ENCODE measurements at places on chromosomes 1 and 21. TPM values are rescaled to one million over a fixed set of nuclear protein-coding genes. Genes with fewer than 3 reads are reported as not detected.

DNA sequence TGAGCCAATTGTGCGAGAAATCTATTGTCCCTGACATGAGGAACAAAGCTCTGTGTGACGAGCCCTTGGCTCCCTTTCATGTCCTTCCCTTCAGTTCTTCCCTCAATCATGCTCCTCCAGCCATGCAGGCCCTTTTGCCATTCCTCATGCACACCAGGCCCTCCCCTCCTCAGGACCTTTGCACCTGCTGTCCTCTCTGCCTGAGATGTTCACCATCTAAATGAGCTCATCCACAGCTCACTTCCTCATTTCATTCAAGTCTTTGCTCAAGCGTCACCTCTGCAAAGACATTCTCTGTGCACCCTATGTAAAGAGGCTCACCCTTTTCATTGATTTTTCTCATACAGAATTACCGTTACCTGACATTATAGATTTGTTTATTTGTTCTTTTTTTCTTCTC is 43.7 kb downstream of the C8B start:
- DNase-seq, result no peak

GRCh38 chr1:170668209-170669106 is 4.5 kb downstream of the PRRX1 start:
- no peak for DNase-seq

DNA sequence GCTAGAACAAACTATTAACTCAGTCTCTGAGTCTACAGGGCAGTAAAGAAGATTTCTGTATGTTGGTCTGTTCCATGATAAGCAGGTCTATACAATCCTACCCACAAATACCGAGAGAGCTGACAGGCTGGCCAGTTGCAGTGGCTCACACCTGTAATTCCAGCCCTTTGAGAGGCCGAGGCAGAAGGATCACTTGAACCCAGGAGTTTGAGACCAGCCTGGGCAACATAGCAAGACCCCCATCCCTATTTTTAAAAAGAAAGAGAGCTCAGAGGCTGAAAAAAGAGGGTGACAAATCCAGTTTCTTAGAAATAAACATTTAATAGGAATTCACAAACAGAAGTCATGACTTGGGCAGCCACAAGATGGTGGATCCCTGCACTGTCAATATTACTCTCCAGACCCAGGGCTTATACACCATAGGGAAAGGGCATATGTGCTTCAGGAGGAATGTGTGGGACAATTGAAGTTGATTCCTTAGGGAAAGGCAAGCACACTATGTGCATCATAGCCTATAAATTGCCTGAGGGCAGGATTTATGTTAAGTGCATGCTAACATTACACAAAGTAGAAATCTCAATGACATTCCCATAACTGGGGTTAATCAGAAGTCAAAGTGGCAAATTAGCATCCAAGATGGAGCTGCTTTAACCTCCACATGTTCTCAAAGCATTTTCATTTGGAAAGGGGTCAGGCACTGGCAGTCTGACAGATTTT is 66.8 kb downstream of the SLC16A1 start:
- DNase-seq, result no peak

GRCh38 chr1:7398982-7399381 is 372.1 kb upstream of the VAMP3 start:
- no peak for DNase-seq

DNA sequence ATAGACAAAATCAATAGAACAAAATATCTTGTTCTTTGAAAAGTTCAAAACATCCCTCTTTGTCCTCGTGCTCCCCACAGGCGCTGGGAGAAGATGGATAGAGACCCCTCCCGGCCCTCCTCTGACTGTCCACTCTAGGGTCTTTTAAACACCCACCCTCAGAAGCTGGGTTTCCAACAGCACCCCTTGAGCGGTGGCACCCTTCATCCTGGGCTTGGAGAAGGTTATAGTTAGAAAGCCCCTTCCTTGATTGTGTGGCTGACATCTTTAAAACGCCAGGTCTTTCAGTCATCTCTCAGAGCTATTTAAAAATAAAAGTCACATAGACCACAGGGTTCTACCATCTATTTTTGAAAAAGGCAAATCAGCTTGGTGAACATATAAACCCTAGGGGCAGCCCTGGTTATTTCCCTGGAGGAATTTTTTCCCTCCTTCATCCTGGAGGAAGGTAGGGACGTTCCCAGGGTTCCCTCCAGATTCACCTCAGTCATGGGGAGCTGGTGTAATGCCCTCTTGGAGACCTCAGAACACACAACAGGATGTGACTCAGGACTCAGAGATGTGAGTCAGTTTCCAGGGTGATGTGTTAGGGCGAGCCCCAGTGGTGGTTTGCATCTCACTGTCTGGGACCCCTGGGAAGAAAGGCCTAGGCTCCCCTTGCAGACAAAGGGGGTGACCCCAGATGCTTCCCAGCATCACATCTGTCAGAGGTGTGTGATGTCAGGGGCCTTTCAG is 138.5 kb downstream of the CLIC6 start:
- DNase-seq, result no peak

- DNase-seq, result no peak
Measured at GRCh38 chr1:183590244-183591191, at the start of gene NCF2. Gene NCF2, minus strand, starts transcription at chr1:183590459. Its CDS starts 130 bp downstream, at chr1:183590329.

GRCh38 chr1:121483961-121484424 is 299.2 kb downstream of the SRGAP2C start:
- no peak for DNase-seq

DNA sequence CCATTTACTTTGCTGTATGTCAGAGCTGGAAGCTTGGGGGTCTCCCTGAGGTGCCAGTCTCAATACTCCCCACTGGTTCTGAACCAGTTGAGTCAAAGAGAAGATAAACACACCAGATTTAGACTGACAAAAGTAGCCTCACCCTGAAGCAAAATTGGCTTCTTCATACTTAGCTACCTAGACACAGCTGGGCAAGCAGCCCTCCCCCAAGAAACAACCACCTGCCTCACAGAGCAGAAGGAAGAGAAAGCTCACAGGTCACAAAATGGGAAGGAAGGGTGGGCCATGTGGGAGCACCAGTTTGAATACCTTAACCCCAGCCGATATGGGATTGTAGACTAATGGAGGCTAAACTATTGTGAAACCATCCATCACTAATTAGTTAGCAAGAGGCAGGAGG is 24.6 kb upstream of the MYSM1 start:
- DNase-seq, result no peak

DNA sequence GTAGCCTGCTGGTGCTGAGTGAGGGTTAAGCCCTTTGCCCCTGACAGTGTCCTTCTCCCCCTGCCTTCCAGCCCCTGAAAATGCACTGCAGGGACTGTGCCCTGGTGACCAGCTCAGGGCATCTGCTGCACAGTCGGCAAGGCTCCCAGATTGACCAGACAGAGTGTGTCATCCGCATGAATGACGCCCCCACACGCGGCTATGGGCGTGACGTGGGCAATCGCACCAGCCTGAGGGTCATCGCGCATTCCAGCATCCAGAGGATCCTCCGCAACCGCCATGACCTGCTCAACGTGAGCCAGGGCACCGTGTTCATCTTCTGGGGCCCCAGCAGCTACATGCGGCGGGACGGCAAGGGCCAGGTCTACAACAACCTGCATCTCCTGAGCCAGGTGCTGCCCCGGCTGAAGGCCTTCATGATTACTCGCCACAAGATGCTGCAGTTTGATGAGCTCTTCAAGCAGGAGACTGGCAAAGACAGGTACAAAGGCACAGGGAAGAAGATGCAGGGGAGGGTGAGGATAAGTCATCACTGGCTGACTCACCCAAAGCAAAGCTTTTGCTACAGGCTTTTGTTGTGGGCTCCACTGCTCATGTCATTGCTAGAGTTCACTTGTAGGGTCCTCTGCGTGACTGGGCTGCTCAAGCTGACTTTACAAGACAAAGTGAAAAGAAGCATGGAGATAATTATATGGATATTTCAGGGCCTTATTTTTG is 174.9 kb downstream of the PIGK start:
- DNase-seq, result no peak

GRCh38 chr1:178066908-178067614 is 26.8 kb upstream of the RASAL2 start:
- DNase-seq, result no peak

Gene GSTM4
- 7.8 TPM for total RNA-seq

Gene LDLRAD2
- total RNA-seq, result 1.3 TPM

Gene WDR64
- 0.80 TPM for total RNA-seq
